Activated CD4-positive, alpha-beta T cell treated with anti-CD3 and anti-CD28 coated beads, Interleukin-2, amount 50 U/mL, for 16 hours (primary cell): ENCODE measurements at places on chromosomes 2 and 18.

DNA sequence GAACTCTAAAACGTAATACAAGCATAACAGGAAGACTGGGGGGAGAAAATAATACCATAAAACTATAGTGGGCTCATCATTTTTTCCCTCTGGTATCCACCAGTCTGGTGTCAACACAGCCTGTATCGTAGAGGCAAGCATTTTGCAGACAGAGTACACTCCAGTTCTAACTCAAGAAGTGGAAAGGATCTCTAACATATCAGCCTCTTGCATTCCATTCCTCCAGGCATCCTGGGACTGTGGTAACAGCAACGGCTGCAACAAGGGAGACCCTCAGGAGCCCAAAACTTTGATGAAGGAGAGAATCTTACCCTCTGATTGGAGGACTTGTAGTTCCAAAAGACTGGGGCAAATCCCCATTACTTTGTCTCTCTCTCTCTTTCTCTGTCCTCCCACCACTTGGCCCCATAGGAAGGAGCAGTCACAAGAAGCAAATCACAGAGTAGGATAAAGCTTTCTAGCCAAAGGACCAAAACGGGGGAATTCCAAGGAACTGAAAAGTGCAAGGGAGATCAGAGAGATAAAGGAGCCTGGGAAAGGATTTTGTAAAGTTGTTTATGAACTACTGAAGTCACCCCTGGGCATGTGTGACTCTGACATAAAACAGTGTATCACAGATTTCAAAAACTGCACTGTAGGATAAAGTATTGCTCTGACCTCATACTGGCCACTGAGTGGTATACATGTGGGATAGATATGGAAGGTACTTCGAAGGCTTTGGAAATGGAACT is 11.9 kb downstream of the FRZB start:
- DNase-seq: no peak

DNA sequence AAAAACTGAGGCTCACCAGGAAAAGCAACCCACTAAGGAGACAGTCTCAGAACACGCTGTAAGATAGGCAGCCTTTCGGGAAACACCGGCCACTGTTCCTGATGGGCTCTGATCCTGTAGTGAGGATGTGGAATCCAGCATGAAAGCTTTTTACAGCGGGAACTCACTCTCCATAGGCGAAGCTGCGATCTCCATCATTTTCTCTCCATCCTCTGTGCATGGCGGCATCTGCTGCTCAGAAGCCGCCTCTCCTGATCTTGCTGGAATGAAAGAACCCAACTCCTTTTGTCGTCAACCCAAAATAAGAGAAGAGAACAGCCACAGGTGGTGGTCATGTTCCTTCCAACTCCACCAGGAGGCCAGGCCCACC is 49.9 kb downstream of the TMEM18 start:
- no peak for DNase-seq

DNA sequence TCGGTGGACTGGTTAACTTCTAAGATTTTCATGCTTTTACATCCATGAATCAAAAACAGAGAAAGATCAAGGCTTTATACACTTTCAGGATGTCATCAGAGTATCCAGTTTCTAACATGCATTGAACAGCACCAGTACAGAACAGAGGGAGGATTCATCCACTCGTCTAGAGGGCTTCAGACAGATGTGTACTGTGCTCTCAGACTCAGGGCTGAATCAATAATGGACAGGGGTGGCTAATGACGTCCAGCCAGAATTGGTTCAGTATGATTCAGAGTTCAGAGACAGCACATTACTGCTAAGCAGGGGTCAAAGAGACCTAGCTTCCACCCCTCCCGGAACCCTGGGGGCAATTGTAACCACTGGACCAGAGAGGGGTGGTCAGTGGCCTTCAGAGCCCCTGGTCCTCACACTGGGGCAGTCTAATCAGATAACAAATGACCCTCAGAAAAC is 37.3 kb downstream of the RNU4ATAC start:
- no peak for DNase-seq

DNA sequence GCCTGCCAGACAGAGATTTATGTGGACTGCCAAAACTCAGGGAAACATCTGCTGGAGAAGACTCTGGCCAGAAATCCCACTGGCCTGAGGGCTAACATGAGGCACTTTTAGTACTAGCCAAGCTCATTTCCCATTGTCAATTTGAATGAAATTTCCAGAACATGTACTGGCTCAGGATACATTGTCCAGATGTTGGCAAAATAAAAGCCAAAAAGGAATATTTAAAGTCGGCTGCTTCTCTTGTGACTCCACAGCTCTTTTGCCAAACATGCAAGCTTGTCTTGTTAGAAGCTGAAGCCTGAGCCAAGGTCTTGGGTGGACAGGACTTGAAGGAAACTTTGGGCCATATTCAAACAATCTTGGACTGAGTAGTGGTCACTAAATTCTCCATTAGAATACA is 215.5 kb downstream of the NCKAP5 start:
- DNase-seq: no peak

GRCh38 chr2:68458981-68459380 is 8.1 kb downstream of the FBXO48 start:
- DNase-seq: no peak

DNA sequence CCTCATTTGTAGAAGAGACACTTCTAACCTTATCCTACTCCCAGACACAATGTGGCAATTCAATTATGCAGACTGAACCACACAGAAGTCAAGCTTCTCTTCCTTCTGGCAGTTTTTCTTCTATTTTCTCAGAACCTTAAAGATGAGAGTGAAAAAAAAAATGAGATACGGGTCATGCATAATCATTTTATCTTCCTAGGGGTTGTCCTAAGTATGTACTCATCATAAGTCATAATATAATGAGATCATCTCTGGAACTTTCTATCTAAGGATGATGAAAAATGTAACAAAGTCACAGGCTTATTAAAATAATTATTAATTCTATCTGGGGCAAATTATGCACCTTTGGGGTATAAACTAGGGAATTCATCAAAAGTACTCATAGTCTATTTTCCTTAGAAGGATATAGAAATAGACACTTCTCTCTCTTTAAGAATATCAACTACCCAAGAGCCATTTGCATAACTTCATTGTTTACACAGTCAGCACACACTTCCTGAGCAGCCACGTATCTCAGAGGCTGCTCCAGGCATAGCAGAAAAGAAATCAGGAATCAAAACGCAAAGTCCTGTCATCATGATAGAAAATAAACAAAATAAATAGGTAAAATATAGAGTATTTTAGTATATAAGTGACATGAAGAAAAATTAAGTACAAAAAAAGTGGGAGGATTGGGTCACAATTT is 345.9 kb upstream of the SPHKAP start:
- DNase-seq: no peak

- no peak for DNase-seq
These were observed 1.1 kb upstream of the ERMN start for GRCh38 chr2:157326698-157327097.

- no peak for DNase-seq
These were observed 36.6 kb upstream of the SIGLEC15 start for GRCh38 chr18:45788861-45789260.

GRCh38 chr2:200604571-200605255 is 18.9 kb downstream of the AOX1 start:
- DNase-seq: no peak

- no peak for DNase-seq
These were observed 124.7 kb downstream of the HDAC4 start for GRCh38 chr2:239275847-239276831.

DNA sequence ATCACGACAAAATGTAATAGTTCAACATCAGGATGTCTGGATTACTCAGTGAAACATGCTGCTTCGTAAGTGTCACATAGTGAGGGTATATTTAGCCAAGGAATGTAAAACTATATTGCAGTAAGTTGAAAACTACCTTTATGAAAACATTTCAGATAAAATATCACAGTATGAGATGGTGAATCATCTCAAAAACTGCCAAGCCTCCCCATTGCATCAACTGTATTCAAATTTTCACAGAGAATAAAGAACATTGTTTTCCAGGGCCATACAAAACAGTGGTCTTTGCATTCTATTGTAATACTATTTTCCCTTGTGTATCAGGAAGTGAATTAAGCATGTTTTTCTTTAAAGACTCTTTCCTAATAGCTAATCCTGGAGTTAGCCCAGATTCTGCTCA is 47.6 kb upstream of the MSTN start:
- DNase-seq: no peak

GRCh38 chr2:127950264-127950663 is 64.5 kb upstream of the AMMECR1L start:
- no peak for DNase-seq
